SK-N-MC (cell line): ENCODE measurements at places on chromosomes 6 and 20.

GRCh38 chr6:69280858-69281257 is 516.0 kb downstream of the LMBRD1 start:
- DNase-seq: no peak

- no peak for DNase-seq
Observed at GRCh38 chr6:119352001-119352400, 2.4 kb upstream of the MAN1A1 start.

- DNase-seq: no peak
Observed at GRCh38 chr6:125020385-125020784, 58.1 kb downstream of the RNF217 start.

DNA sequence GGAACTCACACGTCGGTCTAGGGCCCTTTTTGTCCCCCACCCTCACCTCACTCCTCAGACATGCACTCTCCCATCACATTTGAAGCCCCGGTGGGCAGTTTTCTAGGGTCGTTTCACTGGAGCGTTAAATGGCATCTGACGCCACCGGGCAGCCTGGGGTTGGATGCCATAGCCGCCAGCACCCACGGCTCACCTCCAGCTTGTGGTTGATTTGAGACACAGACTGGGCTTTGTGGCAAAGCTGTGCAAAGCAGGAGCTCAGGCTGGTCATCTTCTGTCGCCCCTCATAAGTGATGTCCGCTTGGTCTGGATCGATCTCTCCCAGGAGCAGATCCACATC is 530 bp downstream of the GOPC start:
- DNase-seq: no peak

DNA sequence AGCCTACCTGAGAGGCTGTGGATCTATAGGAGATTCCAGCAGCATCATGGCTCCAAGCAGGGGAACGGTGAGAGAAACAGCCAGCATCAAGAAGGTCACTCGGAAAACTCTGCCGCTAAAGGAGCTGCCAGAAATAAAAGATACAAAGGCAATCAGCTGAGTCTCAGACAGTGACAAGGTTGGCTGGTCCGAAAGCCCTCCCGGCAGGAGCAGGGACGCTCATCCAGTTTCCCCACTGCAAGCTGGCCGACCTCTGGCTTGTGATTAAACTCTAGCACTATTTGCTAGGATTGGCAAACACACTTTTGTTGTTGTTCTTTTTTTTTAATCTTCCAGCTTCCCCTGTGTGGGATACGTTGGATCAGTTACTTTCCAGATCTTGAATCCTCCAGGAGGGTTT is 8.7 kb downstream of the APMAP start:
- no peak for DNase-seq

DNA sequence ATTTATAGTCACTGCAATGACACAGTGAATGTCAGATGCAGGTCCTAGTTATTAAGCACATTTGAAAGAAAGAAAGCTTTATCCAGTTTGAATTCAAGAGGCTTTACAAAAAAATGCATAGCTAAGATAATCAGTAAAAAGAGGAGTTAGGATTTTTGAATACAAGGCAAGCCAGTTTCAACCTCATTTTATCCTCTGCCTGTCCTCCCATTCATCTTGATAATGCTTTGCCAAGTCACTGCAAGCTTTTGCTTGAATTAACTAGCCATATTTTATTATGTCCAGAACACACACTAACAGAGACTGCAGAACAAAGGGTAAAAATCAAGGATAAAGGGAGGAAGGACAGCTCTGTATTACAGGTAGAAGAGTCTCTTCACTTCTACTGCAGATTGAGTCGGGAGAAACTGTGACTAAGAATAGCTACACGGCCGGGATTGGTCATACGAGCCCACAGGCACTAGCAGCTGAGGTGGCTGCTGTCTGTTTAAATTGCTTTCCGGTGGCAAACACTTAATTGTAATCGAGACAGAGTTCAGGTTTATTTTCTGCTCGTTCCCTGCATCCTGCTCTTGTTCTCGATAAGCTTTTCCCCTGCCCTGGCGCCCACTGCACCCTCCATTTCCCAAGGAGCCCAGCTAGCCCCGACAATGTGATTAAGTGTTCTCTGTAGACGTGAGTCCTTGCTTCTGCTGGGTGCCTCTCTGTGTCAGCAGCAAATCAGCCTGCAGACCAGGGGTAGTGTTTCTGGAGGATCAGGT is 30.5 kb upstream of the AKAP12 start:
- no peak for DNase-seq
